ENCODE measurements at places on chromosomes 3 and 15. TPM values are rescaled to one million over a fixed set of nuclear protein-coding genes. Genes with fewer than 3 reads are reported as not detected.

The INKA1 gene
- total RNA-seq, result not detected

DNA sequence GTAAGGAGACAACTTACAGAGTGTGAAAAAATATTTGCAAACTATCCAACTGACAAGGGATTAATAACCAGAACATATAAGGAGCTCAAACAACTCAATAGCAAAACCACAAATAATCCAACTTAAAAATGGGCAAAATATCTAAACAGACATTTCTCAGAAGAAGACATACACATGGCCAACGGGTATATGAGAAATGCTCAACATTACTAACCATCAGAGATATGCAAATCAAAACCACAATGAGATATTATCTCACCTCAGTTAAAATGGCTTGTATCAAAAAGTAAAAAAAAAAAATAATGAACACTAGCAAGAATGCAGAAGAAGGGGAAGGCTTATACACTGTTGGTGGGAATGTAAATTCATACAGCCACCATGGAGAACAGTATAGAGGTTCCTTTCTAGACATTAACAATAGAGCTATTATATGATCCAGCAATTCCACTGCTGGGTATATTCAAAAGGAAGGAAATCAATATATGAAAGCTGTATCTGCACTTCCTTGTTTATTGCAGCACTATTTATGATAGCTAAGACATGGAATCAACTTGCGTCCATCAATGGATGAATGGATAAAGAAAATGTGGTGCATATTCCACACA, 998.6 kb downstream of the NAALADL2 start:
- H3K4me1 ChIP-seq, result no peaks in the 10 kb centered on the region
- no peaks in the 10 kb centered on the region for H3K27me3 ChIP-seq
- no peak overlapping the region for H3K27ac ChIP-seq
- no peaks in the 10 kb centered on the region for H3K36me3 ChIP-seq
- no peak overlapping the region for H3K4me3 ChIP-seq

- H3K27ac ChIP-seq, result no peak overlapping the region
- DNase-seq, result no peak
- H3K36me3 ChIP-seq, result no peaks in the 10 kb centered on the region
- H3K27me3 ChIP-seq, result no peaks in the 10 kb centered on the region
- H3K4me1 ChIP-seq, result no peaks in the 10 kb centered on the region
Measured at GRCh38 chr3:120275618-120276017, 9.4 kb downstream of the GPR156 start.

GRCh38 chr3:97830638-97831037, 8.8 kb downstream of the CRYBG3 start:
- no peaks in the 10 kb centered on the region for H3K36me3 ChIP-seq
- no peak for DNase-seq
- no peak overlapping the region for H3K4me3 ChIP-seq
- H3K27ac ChIP-seq, result no peak overlapping the region
- H3K4me1 ChIP-seq, result no peaks in the 10 kb centered on the region

All from Caco-2 (cell line).